ENCODE measurements at places on chromosomes 3 and 15.

GRCh38 chr3:32700244-32700643 is 15.3 kb downstream of the CNOT10 start:
- DNase-seq: no peak

DNA sequence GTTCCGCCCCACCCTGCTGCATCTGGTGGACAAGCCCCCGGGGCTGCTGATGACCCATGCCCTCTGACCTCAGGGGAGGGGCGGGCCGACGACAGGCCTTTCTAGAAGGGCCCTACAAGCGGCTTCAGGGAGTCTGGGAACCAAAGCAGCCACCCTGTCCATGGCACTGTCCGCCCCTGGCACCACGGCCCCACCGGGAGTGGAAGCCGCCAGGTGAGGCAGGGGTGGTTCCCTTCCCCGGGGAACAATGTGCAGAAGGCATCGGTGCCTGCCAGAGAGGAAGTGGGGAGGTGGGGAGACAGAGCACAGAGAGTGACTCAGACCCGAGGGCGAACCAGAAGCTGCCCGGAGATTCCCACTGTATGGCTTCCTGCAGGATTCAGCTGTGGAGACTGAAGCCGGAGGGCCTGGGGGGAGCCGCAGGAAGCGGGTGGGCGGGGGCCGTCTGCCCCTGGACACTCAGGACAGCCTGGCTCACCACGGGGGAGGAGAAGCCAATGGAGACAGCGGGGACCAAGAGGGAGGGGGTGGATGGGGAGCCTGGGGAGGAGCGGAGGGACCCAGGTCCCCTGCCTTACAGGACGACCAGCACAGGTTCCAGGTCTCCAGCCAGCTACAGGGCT is 134.0 kb downstream of the TPRA1 start:
- peak; percentile 89 for DNase-seq

DNA sequence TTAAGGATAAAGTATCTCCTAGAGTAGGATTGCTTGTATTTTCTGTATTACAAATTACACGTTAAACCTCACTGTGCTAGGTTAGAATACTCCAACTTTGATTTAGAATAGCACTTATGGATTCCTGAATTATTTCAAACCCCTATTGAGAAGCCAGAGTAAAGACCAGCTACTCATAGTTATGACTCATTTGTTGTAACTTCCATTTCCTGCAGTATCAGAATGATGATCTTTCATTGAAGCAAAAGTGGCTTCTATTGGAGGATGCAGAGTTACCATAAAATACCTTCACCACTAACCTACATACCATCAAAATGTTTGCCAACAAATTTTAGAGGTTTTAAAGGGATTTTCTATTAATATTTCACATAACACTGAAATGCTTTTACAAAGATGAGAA is 1322.7 kb upstream of the ALCAM start:
- no peak for DNase-seq

GRCh38 chr3:129001806-129002572 is 885 bp downstream of the EFCC1 start:
- peak; percentile 19 for DNase-seq
